ENCODE measurements at places on chromosomes 3 and 15.

GRCh38 chr3:152276681-152277080, 8.0 kb downstream of the MBNL1 start:
- no peak for DNase-seq

- no peak for DNase-seq
Observed at GRCh38 chr3:185959609-185960521, 22.1 kb upstream of the TRA2B start.

DNA sequence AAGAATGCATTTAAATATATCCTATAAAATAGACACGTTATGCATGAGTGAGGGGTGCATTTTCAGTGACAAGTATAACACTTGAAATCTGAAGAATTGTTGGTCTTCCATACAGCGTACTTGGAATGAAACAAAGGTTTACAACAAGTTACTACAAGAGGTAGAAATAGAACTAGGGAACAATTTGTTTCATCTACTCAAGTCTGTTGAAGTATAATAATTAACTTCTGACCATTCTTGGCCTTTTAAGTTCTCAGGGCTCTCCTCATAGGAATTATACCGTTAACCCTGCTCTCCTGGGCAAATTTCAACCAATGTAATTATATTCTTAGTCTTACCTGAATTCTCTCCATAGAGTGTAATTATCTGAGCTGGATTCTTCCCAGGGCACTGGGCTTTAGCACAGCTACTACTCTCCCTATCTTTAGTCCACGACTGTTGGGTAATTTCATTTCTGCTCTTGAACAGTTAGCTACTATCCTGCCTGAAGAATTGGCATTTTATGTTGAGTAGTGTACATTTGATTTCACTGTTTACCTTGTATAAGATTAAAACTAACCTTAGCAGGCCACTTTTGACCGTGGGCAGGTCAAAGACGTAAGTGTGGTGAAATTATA, 100.6 kb downstream of the UBE2E2 start:
- DNase-seq, result no peak

GRCh38 chr3:42539871-42540714, 37.6 kb downstream of the VIPR1 start:
- no peak for DNase-seq

DNA sequence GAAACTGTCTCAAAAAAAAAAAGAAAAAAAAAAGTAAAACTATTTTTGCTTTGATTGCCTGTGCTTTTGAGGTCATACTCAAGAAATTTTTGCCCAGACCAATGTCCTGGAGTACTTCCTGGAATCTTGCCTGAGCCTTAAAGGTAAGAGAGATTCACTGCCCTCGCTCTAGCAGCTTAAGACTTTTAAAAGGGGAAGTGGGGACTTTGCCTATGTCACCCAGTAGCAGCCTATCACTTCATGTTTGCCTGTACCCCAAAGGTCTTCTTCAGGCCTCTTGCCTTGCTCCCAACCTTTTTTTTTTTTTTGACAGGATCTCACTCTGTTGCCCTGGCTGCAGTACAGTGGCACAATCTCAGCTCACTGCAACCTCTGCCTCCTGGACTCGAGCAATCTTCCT, 18.9 kb upstream of the GOLGB1 start:
- no peak for DNase-seq

- no peak for DNase-seq
Observed at GRCh38 chr3:46316206-46316605, 37.7 kb upstream of the CCR2 start.

GRCh38 chr15:60411774-60412425, 14.1 kb upstream of the ANXA2 start:
- DNase-seq, result no peak

DNA sequence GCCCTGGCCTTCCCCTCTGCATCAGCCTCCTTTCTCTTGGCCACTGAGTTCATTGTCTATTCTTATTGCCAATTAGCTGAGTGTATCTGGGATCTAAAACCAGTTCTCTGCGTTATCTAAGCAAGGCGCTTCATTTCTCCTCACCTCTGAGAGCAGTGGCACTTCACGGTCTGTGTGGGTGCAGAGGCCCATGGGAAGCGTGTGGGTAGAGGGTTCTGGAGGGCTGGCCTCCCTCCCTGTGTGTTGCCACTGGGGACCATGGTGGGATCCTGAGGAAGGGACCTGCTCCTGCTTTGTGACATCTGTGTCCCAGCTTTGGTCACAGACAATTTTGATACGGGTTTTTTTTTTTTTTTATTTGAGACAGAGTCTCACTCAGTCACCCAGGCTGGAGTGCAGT, 32.7 kb downstream of the EDEM1 start:
- no peak for DNase-seq

All from ovary (tissue), 10 donors.